ENCODE measurements at places on chromosomes 16 and 17.

- DNase-seq, result no peak
These were observed at the start of gene PVALEF for GRCh38 chr17:81165246-81166032. TSS of gene PVALEF (plus strand) at chr17:81165507. CDS start at chr17:81181227, 15,720 bp downstream.

- DNase-seq, result peak; percentile 57
These were observed 7.7 kb downstream of the CCL3L1 start for GRCh38 chr17:36188891-36189306.

DNA sequence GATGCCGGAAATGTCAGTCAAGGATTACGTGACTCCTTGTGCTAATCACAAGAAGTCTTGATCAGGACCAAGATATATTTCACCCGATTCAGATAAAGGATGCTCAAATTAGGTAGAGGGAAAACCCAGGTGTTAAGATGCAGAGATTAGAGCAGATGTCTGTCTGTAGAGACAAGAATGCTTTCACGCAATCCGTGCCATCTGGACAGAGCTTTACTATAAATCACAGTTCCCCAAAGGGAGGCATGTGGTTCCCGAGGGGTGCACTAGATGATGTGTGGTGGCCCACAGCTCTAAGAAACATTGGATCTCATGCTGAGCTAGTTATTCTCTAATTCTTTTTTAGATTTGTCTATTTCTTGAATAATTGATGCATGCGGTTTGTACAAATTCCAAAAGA lies 9.8 kb upstream of the MAP3K14 start:
- DNase-seq, result peak; percentile 29

GRCh38 chr16:2691491-2692248 lies 9.3 kb downstream of the KCTD5 start:
- no peak for DNase-seq

DNA sequence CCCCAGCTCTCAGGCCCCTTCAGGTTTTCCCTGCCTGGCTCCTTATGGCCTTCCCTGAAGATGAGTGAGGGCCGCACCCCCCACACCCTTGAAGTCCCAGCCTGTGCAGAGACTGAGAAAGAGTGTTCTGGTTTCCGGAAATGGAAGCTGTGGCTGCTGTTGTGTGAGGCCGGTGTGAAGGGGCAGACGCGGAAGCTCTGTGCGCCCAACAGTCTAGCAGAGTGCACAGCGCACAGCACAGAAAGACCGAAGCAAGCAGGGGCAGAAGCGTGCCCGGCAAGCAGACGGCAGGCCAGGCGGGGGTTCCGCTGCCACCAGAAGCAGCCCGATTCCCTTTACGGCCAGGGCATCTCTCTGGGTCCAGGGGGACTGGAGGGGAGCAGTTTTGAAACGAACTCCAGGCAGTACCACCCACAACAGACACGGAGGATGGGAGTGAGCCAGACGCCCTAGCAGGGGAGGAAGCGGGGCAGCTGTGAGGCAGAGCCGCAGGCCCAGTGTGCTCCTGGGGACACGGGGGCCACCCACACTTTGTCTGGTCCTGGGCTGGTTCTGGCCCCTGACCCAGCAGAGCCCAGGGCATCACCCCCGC lies 16.7 kb downstream of the TPSG1 start:
- DNase-seq, result no peak

DNA sequence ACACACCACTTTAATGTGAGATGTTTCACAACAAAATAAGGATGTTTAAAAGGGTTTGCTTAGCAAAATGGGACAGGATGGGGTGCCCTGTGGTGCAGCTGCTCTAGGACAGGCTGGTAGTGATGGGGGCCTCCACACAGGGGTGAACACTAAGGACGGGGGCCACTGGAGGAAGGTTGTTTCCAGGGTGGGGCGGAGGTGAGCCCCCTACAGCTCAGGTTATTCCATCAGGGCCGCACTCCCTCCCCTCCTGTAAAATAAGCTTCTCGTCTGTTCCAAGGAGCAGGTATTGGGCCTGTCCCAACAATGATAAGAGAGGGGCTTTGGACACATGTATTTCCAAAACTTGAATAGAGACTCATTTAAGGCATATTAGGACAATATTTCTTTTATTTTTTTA lies 1.9 kb upstream of the HEXD start:
- DNase-seq, result no peak

DNA sequence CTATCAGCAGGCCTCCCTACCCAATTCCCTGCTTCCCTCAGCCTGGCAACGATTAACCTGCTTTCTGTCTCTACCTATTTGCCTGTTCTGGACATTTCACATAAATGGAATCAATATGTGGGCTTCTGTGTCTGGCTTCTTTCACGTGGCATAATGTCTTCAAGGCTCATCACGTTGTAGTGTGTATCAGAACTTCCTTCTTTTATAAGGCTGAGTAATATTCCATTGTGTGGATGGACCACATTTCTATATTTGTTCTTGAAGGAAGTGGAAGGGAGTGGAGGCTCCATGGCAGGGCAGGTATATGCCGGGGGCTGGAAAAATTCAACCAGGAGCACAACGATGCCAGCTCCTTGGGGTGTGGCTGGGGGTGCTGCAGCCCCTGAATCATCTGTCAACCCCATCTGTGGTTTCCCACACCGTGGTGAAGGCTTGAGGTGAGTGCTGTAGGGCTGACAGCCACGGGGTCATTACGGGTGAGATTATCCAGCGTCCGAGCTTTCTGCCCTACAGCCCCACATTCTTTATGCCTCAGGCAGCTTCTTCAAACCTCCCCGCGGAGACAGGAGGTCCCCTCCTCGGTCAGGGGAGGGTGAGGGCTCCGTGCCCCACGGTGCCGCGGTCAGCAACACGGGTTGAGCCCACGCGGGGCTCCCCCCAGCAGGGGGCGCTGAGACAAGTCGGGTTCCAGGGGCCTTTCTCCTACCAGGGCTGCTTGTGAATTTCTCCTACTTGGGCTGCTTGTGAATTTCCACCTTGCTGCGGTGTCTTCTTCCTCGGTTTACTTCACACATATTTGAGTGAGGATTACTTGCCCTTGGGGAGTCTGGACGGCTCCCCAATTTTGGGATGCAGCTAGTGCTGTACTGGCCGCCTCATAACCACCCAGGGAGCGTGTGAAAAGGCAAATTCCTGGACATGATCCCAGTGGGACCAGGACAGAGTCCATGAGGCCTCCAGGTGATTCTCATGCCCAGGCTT lies 18.3 kb upstream of the WFIKKN2 start:
- DNase-seq, result peak; percentile 76

- DNase-seq, result peak; percentile 86
These were observed 290.0 kb upstream of the SOX9 start for GRCh38 chr17:71830866-71831265.

GRCh38 chr16:81140930-81141780 lies 45.0 kb upstream of the GCSH start:
- DNase-seq, result peak; percentile 82

DNA sequence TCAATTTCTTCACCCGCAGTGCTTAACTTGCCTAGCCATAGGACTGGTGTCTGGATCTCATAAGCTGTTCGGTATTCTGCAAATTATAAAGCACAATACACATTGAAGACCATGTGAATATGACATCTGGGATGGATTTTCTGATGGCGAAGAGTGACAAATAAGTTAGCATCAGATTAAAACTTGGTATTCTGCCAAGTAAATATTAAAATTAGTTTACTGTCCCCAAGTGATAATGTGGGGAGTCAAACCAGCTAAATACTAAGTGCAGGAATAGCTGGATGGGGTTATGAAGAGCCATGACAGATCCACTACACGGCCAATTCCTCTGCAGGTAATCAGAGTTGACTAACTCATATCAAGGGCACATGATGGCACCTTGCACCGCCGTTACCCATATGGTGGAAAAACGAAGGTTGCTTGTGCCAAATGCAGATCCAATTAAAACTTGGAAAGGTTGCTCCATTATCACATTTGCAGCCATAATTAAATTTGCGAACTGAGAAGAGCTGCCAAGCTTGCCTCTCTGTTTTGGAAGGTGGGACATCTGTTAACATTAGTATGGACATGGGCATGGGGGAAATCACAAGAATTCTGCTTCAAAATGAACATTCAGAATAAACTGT lies 114.9 kb upstream of the TOM1L1 start:
- DNase-seq, result no peak

DNA sequence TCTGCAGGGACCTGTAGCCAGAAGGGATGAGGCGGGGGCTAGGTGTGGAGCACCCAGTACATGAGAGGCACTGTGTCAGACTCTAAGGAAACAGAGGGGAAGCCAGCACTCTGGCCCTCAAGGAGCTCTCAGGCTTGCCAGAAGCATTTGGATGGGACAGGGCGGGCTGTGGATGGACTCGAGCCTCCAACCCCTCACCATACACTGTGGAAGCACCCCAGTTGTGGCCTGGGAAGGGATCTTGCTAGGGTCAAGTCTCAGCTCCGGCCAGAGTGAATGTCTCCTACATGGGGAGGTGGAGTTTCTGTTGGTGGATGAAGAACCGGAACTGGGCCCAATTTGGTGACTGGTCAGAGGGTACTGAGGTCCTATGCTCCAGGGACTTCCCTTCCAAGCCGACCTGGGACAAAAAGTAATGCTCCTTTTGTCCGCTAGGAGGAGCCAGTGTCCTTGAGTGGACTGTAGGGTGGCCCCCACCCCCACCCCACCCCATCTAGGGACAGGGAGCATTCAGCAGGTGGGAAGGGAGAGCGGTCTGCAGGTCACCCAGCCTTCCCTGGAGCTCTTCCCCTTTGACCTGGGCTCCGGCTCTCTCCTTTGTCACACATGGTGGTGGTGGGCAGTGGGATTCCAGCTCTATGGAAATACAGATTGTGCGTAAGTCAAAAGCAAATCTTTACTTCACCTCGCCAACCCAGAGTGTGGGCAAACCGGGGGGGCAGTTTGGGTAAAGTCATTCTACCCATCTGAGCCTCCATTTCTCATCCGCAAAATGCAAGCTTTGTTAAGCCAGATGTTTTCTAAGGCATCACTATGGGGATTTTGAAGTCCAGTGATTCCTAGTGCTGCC lies 20.4 kb upstream of the PHB1 start:
- DNase-seq, result peak; percentile 89

DNA sequence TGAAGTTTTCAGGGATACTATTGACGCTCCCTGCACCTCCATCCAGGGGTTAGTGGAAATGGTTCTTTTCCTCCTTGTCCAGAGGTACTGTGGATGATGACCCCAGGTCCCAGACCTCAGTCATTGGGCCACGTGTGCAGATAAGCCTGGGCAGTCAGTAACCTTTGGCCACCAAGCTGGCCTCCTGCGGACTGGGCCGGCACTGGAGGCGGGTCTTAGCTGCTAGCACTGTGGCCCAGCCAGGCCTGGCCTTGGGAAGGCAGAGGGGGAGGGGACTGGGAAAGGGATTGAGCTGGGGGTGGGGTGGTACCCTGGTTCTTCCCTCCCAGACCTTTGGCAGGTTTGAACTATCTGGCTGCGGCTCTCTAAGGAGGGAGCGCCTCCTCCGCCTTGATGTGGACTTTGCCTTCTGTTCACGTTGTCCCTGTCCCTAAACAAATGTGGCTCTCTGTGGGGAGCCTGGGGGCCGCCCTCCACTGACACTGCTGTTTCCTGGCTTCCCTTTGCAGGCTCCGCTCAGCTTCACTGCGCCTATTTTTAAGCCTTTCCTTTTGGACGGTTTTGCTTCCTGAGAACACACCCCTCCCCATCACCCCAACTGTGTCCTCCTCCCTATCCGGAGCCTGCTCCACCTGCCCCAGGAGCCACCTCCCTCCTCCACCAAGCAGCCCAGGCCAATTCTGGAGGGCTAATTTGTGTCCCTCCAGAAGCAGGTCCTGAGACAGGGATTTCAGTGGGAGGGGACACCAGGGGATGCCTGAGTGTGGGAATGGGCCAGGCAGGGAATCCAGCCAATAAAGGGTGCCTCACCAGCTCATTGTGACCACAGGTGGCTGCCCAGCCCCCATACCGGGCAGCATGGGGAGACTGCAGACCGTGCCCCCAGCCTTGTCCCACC lies 251.9 kb downstream of the SEC14L1 start:
- DNase-seq, result peak; percentile 92

DNA sequence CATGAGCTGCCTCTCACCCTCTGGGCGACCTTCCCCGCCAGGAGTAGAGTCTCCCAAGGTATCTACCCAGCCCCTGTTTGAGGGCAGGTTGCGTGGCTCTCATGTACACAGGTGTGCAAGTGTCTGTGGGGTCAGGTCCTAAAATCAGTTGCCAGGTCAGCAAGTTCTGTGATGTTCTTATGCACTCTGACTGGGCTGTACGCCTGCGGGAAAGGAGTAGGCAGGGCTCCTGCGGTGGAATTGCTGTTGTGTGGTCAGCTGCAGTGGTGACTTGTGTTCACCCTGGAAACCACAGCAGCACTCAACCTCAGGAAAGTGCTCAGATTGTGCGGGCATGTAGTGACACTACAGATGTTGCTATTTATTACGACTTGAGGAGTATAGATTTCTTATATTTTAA lies 19.4 kb downstream of the NARF start:
- DNase-seq, result no peak

DNA sequence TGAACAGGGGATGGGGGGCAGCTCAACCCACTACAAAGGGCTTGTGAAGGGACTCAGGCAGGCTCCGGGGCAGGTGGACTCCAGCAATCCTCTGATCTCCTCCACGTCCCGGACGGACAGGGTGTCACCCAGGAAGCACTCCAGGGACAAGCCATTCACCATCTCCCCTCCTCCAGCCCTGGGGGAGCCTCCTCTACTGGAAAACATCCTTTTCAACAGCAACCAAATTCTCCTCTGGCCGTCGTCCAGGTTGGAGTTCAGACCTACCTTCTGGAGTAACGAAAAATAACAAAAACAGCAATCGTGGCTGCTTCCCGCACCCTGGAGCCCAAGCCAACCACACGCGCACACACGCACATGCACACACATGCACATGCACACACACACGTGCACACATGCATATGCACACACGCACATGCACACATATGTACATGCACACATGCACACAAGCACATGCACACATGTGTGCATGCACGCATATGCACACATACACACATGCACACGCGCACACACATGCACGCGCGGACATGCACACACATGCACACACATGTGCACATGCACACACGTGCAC lies 8.9 kb upstream of the RBFOX3 start:
- peak; percentile 45 for DNase-seq

GRCh38 chr16:31108035-31108793 lies at the start of gene BCKDK:
TSS of gene BCKDK (plus strand) at chr16:31108386. CDS start at chr16:31109224, 838 bp downstream.
- peak; percentile 79 for DNase-seq

- DNase-seq, result no peak
These were observed 77.6 kb upstream of the LHX1 start for GRCh38 chr17:36859706-36860105.

DNA sequence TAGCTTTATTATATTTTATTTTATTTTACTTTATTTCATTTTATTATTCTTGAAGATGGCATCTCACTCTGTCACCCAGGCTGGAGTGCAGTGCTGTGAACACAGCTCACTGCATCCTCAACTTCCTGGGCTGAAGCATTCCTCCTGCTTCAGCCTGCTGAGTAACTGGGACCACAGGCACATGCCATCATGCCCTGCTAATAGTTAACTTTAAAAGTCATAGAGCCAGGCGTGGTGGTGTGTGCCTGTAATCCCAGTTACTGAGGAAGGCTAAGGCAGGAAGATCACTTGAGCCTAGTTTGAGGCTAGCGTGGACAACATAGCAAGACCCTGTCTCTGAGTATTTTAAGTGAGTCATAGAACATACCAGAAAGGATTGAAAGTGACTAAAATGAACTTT lies 38.7 kb downstream of the ESRP2 start:
- DNase-seq, result peak; percentile 57

Measured in islet precursor cell (in vitro differentiated cells).